T-helper 2 cell (primary cell): ENCODE measurements at places on chromosomes 7 and 10.
A peak's percentile ranks its signal among the peaks of the same experiment; 100 is the strongest.

DNA sequence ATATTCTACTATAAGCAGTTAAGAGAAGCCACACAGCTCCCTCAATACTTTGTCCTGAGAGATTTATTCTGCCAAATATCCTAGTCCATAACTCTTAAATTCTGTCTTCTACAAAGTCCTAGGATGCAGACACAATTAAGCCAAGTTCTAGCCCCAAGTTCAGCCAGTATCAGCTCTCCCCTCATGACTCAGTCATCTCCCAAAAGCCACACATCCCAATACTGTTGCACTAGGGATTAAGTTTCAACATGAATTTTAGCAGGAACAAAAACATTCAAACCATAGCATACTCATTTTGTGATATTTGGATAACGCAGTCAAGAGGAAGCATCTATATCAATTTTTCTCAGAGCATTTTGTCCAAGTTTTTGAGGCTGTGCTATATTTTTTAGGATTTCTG lies 277.4 kb downstream of the FZD1 start:
- DNase-seq: no peak

- DNase-seq: no peak
Observed at GRCh38 chr7:16929146-16929762, 47.5 kb upstream of the AGR3 start.

DNA sequence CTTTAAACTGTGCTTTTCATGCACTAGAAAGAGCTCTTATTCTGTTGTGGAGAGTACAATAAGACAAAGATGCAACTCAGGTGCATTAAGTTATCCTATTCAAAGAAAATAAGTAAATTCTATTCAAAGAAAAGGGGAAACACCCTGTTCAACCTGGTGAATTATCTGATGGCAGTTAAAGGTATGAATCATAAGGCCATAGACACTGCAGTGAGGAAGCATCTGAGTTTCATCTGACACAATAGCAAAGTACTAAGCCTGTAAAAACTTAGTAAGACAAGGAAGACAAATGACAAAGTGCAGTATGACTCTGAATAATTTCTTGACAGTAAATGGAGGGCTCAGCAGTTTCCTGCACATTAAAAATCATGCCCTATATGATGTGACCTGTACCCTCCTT lies 91.0 kb upstream of the LRRTM3 start:
- no peak for DNase-seq

DNA sequence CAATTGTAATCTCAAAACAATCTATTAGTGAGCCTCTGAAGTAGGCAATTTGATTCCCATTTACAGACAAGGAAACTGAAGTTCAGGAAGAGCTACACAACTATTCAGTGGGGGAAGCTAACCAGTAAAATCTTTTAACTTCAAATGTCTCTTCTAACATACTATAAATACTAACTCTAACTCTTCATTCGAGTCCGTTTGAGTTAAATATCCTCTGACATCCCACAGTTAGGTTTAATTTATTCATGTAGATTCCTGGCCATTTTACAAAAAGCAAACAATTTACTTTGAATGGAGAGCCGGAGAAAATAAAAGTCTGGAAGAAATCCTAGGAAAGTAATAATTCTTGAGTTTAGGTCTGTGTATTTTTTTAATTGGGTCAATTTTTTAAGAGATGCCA lies 64.7 kb downstream of the HYCC1 start:
- no peak for DNase-seq

DNA sequence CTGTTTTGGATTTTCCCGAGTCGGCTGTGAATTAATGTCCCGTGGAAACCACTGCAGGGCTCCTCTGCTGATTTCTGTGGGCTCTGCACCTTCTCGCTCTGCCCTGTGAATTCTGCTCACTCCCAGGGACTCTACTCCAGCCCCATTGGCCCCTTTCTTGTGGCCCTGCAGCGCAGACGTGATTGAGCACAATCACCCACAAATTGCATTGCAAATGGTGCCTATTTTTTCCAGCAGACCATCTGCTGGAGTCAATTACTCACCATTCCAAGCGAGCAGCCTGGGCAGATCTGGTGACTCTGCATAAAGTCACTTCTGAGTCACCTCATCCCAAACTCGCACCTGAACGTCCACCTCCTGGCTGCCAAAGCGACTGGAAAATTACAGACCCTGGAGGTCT lies 235.8 kb downstream of the PAXIP1 start:
- DNase-seq: no peak

- no peak for DNase-seq
Observed at GRCh38 chr10:1526436-1527055, 210.8 kb downstream of the ADARB2 start.

GRCh38 chr7:40474790-40475680 lies 340.2 kb downstream of the SUGCT start:
- DNase-seq: peak; percentile 14

GRCh38 chr7:100008525-100008924 lies 6.9 kb upstream of the ZKSCAN1 start:
- DNase-seq: no peak

DNA sequence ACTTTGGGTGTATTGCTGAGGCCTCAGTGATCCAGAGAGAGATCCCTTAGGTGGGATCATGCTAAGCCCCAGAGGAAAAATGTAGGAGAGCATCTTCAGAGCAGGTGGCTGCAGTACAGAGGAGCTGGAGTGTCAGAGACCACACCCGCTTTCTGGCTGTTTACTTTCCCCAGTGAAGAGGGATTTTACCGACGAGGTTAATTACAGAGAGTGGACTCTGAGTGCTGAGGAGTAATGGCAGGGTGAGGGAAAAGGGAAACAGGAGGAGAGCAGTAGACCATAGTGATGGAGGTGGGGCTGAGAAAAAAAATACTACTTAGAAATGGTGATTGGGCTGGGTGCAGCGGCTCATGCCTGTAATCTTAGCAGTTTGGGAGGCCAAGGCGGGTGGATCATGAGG lies 43.3 kb upstream of the HBP1 start:
- DNase-seq: no peak

- no peak for DNase-seq
Observed at GRCh38 chr10:130062976-130063375, 47.7 kb downstream of the C10orf143 start.

DNA sequence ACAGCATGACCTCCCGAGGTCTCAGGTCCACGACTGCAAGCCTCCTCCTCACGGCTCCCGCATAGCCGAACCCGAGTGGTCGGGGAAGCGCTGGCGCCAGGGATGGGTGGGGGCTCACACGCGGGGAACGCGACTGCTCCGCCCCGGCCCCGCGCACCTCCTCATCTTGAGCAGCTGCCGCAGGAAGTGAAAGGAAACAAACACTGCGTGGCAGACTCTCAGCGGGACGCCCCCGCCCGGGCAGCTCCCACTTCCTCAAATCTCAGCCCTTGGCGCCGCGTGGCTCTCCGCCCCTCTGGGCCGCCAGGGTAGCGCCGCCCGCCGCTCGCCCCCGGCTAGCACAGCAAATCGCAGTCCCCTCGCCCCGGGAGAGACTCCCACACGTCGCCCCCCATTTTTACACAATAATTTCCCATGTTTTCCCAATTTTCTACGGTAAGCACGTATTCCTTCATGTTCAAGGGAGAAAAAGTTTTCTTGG lies at the start of gene TMEM243:
Gene TMEM243, minus strand, starts transcription at position 188 of the 481 bp plus-strand sequence. CDS start 229 bp downstream, outside the sequence.
- DNase-seq: peak; percentile 84

DNA sequence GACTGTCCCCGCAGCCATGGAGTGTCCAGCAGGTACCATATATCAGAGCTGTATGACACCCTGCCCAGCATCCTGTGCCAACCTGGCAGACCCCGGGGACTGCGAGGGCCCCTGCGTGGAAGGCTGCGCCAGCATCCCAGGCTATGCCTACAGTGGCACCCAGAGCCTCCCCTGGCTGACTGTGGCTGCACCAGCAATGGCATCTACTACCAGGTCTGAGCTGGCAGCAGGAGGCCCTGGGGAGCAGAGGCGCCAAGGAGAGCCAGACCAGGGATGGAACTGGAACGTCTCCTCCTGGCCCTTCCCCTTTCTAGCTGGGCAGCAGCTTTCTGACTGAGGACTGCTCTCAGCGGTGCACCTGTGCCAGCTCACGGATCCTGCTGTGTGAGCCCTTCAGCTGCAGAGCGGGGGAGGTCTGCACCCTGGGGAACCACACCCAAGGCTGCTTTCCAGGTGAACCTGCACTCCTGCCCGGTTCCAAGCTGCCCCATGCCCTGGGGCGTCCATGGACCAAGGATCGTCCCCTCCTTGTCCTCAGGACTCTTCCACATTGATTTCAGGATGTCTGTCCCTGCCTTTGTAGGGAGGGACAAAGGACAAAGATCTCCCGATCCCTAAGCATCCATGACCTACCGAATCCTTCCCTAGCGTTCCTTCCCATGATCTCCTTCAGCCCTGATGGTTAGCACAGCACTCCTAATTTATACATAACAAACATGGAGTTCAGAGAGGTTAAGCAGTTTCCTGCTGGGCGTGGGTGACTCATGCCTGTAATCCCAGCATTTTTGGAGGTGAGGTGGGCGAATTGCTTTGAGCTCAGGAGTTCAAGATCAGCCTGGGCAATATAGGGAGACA lies 33.3 kb downstream of the EPHB4 start:
- DNase-seq: no peak

- no peak for DNase-seq
Observed at GRCh38 chr10:105857268-105858264, 1216.5 kb downstream of the SORCS3 start.

DNA sequence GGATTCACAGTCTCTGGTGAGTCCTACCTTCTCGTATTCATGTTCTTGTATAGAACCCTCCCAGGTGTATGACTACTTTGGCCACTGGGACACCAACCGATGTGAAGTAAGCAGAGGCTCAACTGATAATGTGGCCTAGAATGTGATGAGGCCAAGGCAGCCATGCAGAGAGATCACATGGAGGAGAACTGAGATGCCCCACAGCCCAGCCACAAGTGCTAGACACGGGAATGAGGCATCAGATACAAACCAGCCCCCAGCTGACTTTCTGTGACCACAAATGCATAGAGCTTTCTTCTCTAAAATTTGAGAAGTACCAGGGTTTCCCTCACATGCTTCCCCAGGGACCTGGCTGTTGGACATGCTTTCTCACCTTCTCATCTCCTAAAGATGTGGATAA lies 375.7 kb downstream of the CCSER2 start:
- DNase-seq: no peak

DNA sequence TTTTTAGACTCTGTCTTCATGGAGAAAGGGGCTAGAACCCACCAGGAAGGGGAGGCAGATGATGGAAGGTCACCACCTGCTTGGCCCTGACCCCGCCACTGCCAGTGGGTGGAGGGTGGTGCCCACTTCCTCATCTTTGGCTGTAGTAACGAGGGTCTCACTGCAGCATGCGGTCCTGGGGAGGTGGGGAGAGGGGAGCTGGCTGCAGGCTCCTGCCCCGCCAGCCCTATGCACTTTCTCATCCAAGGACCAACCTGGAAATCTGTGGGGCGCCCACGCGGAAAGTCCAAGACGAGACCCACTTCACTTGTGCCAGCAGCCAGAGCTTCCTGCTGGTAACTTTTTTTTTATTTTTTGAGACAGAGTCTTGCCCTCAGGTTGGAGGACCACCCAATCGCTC lies 101.0 kb downstream of the CUX1 start:
- DNase-seq: no peak

DNA sequence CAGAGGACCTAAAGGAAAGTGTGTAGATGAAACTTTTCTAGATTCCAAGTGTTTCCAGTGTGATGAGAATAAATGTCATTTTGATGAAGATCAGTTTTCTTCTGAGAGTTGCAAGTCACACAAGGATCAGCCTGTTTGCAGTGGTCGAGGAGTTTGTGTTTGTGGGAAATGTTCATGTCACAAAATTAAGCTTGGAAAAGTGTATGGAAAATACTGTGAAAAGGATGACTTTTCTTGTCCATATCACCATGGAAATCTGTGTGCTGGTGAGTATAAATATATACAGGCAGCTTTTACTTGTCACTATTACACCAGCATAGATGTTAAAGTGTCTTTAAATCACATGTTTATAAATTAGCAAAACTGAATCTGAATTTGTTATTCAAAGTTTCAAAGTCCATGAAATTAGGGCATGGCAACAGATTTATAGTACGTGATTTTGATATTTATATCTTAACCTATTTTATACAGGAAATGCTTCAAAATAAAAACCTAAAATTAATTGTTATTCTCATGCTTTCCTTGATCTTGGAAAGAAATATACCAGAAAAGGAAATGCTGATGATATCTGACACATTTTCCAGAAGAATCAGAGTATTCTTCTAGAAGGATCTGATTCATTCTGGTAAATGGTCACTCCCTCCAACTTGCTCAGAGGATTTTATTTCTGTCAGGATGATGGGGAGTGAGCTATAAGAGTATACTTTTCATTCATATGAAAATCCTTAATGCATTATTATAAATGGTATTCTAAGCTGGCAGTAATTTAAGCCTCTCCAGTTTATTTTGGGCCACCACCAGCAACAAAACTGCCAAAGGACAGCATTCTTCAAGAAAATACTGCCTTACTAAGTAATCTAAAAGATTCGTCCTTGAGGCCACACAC lies 71.4 kb downstream of the ITGB8 start:
- no peak for DNase-seq

GRCh38 chr7:29881724-29882123 lies 75.4 kb downstream of the WIPF3 start:
- DNase-seq: no peak

DNA sequence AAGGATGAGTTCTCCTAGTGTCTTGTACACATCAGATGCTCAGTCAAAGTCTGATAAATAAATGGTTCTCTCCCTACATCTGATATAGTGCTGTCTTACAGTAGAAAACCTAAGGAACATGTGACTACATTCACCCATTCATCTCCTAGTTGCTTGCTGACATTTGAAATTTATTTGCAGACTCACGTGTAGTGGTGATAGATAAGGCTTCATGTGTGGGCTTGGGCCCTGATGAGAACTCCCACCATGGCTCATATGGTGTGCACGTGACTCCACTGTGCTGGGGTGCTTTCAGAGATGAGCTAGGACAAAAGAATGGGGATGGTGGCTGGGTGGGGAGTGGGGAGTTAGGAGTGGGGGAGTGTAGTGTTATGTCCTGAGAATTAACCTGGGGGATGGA lies 287.3 kb downstream of the RPS24 start:
- DNase-seq: no peak
